ENCODE measurements at places on chromosomes 1 and 21.

GRCh38 chr1:26907071-26907917 lies 6.5 kb downstream of the NR0B2 start:
- DNase-seq = peak; percentile 95

- no peak for DNase-seq
Observed at GRCh38 chr1:101112051-101112780, 86.6 kb upstream of the DPH5 start.

DNA sequence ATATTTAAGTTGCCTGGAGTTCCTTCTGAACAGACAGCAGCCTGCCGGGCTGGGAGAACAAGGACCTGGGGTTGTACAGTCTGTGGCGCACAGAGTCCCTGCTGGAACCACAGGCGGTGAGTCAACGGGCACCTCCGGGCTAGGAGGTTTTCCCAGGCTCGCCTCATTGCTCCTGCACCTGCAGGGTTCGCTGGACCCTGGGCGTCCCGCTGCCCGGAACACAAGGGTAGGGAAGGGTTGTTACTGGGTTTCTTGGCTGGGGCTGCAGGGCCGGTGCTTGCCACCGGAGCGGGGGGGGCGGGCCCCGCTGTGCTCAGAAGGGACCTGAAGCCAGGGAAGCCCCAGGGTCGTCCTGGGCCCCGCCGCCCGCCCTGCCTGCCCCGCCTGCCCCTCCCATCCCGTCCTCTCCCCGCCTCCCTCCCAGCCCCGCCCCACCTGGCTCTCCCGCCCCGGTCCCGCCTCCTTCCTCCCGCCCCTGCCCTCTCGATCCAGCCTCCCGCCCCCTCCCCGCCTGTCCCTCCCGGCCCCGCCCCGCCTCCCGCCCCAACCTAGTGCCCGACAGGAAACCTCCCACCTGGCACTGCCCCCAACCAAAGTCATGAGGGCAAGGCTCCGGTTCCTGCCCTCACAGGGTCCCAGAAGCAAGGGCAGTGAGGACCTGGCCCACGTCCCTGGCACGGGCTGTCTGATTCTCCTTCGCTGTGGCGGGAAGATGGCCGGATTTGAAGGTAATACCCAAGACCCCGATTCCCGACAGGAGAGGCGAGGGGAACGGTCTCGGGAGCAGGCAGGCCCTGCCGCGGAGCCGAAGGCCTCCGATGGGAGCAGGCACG lies 6.8 kb downstream of the JMJD4 start:
- peak; percentile 62 for DNase-seq

DNA sequence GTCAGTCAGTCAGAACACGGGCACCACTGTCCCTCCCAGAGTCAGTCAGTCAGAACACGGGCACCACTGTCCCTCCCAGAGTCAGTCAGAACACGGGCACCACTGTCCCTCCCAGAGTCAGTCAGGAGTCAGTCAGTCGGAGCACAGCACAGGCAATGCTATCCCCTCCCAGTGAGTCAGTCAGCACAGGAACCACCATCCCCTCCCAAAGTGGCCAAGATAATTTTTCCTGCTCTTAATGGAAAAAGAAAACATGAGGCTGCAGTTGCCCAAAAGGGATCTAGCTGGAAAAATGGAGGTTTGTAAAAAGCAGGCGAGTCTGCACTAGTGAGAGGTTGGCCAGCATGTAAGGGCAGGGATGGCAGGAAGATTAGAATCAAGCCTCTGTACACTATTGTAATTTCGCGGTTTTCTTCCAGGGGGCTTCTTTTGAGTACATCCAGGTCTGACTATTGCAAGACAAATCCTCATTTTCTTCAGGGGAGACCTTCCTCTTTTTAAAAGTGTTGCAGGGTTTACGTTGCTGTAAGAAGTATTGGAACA lies 213.8 kb downstream of the SIPA1L2 start:
- peak; percentile 44 for DNase-seq

DNA sequence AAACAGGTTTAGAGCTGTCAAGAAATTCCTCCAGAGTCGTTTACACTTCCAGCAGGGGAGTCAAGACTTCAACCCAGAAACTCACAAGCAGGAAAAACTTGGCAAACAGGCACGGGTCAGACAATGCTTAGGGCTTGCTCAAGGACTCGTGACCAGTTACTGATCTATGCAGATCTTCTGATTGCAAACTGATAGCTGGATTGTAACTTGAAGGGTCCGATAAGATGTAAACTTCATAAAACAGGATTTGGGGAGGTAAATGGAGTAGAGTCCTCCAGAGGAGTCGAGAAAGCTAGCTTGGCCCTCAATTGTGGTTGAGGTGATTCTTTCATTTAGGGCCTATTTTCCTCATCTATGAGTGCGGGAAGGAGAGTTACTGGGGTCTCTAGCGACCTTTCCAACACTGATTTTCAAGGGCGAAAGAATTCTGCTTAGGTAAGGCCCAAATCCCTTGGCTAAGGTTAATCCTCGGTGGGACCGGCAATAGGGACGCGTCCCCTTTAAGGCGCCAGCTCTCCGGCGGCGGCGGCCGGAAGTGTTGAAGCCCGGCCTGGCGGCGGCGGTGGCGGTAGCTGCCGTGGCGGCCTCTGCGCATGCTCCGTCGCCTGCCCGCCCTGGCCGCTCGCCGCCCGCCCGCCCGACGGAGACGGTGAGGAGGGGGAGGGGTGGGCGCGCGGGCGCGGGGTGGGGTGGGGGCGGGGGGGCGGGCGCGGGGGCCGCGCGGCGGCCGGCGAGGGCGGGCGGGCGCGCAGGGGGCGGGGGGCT lies at the start of gene GMEB1:
Gene GMEB1 (plus strand): TSS at position 594 of the 765 bp plus-strand sequence. CDS start 14,829 bp downstream, outside the sequence.
- peak; percentile 78 for DNase-seq

DNA sequence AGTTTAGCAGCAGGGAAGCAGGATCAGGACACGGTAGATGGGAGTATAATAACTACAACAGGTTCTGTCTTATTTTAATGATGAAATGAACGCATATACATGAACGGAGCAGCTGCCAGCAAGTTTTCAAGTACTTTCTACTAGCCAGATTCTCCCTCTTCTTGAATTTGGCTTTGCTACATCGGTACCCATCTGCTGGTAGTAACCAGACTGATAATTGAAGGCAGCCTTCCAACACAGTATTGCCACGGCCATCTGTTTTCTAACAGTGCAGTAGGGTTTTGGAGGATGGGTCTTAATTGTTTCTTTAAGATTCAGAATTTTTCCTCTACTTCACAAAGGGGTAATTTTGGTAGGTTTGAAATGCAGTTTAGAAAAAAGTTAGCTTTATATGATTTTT lies 33.4 kb downstream of the CENPF start:
- no peak for DNase-seq

DNA sequence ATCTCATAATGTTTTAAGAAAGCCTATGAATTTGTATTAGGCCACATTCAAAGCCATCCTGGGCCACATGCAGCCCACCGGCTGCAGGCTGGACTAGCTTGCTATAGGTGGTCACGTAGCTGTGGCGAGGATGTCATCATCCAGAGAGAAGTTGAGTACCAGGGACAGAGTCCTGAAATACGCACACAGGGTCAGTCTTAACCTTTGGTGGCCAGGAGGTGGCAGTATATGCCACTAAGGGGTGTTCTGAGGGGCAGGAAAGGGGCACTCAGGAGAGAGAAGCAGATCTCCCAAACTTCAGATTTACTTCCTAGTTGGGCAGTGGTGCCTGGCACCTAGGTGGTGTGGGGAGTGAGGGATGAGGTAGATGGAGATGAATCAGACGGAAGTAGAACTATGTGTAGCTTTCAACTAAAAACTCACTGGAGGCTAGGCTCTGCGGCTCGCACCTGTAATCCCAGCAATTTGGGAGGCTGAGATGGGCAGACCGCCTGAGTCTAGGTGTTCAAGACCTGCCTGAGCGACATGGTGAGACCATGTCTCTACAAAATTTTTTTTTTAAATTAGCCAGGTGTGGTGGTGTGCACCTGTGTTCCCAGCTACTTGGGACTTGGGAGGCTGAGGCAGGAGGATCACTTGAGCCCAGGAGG lies 16.3 kb upstream of the CDK18 start:
- peak; percentile 67 for DNase-seq

DNA sequence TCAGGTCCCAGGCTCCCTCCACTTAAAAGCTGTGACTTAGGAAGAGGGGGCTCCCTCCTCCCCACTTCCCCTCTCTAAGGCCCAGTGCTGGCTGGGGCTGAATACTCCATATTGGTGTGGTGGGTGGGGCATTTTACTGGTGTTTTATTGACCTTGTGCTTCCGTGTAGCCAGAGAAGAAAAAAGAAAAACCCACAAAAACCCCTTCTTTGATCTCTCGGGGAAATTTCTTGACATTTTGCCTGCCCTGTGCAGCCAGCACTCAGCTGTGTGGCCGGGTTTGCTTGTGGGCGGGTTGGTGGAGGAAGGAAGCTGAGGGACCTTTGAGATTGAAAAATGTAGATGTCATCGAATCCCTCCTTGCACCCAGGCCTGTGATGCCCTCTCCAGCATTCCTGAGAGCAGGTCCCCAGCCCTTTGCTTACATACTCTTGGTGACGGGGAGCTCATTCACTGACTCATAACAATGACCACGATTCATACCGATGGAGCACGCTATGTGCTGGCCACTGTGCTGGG lies 24.8 kb downstream of the TNFRSF8 start:
- DNase-seq = no peak

- no peak for DNase-seq
Observed at GRCh38 chr1:66876664-66877063, 48.0 kb downstream of the DNAI4 start.

GRCh38 chr21:14918527-14918926 lies 146.3 kb downstream of the NRIP1 start:
- no peak for DNase-seq

DNA sequence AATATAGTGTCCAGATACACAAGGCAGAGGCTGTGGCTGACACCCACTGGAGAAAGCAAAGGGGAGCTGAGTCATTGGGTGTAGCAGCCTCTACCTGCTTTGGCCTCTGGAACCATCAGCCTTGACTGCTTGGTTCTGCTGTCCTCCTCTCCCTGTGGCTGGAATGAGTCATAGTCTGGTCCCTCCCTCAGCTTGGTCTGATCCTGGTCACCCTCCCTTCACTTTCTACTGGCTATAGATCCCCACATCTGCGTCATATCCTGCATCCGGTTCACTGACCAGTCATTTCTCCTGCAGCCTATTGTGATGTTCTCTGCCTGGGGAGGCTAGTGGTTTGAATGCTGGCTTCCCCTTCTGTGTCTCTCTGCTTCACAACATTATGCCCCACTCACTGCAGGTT lies 372.8 kb upstream of the DAB1 start:
- DNase-seq = peak; percentile 42

GRCh38 chr1:78003882-78004718 lies 639 bp upstream of the DNAJB4 start:
- DNase-seq = peak; percentile 83

- no peak for DNase-seq
Observed at GRCh38 chr21:42567214-42567555, 53.5 kb downstream of the SLC37A1 start.
